ENCODE measurements at places on chromosomes 5 and 9.

- DNase-seq: no peak
These were observed 3.7 kb upstream of the DNAJC25 start for GRCh38 chr9:111627260-111627963.

GRCh38 chr9:94976077-94976476, 249.6 kb downstream of the AOPEP start:
- no peak for DNase-seq

GRCh38 chr5:55905251-55905650, 54.1 kb downstream of the IL31RA start:
- no peak for DNase-seq

DNA sequence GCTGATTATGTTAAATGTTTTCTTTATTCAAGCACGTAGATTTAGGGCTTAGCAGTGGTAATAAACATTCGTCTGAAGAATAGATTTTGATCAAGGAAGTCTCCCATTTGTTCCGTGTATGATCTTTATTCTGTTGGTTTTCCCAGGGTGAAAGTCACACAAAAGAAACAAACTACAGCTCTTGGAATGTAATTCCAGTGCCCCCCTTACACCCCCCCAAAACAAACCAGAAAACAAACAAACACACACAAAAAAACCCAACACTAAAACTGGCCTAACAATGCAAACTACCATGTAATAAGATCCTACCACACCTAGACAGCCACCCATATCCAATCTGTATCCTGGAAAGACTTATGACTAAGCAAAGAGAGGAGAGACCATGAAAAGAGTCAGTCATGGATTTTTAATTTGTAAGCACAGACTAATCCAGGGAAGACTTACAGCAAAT, 196.2 kb upstream of the ELL2 start:
- peak; percentile 58 for DNase-seq

DNA sequence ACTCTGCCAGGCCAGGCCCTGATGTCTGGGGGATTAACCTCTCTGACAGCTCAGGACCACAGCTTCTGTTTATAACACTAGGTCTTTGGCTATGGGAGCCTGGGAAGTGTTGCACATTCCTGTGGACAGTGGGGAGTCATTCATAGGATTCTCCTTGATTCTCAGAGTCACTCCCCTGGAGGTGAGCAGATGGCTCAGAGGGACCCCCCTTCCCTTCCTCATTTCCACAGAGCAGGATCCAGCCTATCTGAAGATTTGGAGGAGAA, 60.2 kb downstream of the NRG2 start:
- DNase-seq: no peak

GRCh38 chr9:131800843-131801242, 61.0 kb upstream of the RAPGEF1 start:
- DNase-seq: no peak

GRCh38 chr5:63573380-63573779, 388.9 kb downstream of the HTR1A start:
- no peak for DNase-seq

- no peak for DNase-seq
These were observed 28.9 kb upstream of the PDCD1LG2 start for GRCh38 chr9:5481322-5482040.

- peak; percentile 98 for DNase-seq
These were observed 169.2 kb upstream of the SLC30A5 start for GRCh38 chr5:68924481-68925145.

DNA sequence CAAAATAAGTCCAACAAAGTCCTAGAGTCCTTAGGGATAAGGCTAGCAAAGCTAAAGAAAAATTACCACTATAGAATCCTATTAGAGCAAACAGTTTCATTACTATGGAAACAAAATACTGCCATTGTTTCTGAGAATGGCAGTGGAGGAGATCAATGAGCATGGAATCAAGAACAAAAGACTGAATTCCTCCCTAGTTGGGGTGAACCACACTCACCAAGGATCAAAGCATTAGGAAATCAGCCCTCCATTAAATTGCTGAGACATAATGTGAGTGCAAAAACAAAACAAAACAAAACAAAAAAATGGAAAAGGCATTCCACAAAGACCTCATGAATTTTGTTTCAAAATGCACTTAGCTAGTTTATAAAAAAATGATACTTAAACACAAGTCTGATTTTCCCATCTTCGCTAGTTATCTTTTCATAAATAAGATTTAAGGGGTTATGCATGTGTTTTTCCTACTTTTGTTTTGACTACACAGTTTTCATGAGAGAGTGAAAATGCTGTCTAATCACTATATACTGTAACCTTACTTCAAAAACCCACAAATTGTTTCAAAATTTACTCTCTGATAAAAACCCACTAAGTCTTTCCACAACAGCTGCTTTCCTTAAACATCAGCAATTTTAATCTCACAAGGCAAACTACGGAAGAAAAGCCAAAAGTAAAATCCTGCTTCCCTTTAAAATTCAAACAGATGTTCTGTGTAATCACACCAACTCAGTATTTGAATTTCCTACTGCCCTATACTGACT, 9.7 kb downstream of the SERINC5 start:
- peak; percentile 42 for DNase-seq

DNA sequence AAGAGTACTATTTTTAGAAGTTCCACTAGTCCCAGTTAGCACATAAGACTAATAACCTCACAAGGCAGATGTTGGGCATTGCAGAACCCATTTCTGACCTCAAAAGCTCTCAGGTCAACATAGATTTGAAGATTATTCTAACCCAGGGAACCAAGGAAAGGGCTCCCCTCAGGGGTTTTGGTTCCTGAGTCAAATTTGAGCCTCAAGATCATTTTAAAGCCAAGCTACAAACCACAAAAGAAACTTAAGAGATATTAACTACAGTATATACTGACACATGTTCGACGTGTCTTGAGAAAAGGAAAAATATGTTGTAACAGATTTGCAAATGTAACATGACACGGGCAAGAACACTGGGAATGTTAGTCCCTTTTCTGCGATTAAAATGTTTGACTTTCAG, 88.6 kb downstream of the GNAQ start:
- no peak for DNase-seq

- peak; percentile 93 for DNase-seq
These were observed 32.9 kb downstream of the NDST1 start for GRCh38 chr5:150540615-150541396.

DNA sequence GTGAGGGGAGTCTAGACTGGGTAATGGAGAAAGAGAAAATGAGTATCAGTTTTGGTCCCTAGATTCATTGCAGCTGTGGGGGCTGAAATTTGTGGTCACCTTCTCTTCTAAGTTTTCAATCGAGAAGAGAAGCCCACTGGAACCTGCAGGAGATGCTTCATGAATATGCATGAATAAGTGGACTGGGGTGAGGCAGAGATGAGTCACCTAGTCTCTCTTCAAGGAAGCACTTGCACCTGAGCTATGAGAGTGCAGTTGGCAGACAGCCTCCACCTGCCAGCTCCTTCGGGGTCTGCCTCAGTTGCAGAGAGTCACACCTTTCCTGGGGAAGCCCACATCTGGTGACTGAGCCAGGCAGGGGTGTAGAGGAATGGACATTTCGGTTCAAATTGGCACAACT, 69.1 kb downstream of the ZNF366 start:
- DNase-seq: peak; percentile 62

DNA sequence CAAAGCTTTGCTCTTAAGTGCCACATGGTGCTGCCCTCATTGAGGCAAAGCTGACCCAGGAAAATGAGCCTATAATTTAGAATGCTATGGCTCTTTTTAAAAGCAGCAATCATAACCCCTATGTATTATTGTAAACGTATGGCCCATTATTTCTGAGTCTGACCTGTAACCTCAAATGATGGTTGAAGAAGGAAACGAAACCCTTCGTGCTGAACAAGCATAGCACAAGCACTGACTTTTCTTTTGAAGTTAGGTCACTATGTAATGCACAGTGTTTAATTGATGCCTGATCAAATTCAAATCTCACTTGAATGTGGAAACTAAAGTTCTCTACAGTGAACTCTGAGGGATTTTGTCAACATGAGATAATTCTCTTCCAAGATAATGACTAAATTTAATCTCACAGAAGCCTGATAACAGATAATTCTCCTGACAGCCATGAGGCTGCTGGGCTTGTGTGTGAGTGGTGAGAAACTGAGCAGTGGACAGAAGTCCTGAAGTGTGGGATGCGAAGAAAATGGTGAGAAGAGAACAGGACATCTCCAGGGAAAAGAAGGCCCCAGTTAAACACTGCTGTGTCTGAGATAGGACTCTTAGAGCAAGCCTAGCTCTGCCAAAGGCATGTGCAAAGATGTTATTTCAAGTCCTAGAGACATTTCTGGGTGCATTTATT, 226.9 kb downstream of the MAN2A1 start:
- DNase-seq: no peak

DNA sequence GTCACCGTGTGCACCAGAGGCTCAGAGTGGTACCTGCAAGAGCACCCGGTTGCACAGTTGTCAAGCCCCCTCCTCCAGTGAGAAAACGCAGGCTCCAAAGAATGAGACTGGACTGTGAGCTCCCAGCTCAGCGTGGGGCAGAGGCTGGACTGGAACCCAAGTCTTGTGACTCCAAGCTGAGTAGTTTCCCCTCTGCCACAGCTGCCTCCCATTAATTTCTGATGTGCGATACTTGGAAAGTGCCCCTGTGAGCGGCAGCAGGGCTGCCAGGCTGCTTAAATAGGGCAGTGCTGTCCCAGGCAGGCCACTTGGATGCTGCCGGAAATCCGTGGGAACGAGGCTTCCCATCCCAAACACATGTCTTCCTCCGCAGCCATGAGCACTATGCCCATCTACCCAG, 62.2 kb upstream of the ANGPTL2 start:
- no peak for DNase-seq

GRCh38 chr5:172716796-172717313, 54.1 kb downstream of the DUSP1 start:
- peak; percentile 52 for DNase-seq

- DNase-seq: no peak
These were observed 152.0 kb upstream of the LRRTM2 start for GRCh38 chr5:139027150-139027549.

GRCh38 chr5:16776611-16777251, 159.4 kb downstream of the MYO10 start:
- DNase-seq: no peak

DNA sequence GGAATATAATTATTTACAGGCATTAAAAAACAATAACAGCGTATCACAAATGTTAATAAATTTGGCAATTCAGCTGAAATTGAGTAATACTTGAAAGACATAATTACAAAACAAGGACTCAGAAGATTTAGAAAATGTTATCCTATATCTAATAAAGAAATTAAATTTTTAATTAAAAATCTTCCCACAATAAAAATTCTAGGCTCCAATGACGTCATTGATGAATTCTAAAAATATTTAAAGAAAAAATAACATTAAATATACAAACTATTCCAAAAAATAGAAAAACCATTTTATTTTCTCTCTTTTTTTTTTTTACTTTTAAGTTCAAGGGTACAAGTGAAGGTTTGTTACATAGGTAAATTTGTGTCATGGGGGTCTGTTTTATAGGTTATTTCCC, 161.5 kb downstream of the ADAMTS6 start:
- DNase-seq: no peak

DNA sequence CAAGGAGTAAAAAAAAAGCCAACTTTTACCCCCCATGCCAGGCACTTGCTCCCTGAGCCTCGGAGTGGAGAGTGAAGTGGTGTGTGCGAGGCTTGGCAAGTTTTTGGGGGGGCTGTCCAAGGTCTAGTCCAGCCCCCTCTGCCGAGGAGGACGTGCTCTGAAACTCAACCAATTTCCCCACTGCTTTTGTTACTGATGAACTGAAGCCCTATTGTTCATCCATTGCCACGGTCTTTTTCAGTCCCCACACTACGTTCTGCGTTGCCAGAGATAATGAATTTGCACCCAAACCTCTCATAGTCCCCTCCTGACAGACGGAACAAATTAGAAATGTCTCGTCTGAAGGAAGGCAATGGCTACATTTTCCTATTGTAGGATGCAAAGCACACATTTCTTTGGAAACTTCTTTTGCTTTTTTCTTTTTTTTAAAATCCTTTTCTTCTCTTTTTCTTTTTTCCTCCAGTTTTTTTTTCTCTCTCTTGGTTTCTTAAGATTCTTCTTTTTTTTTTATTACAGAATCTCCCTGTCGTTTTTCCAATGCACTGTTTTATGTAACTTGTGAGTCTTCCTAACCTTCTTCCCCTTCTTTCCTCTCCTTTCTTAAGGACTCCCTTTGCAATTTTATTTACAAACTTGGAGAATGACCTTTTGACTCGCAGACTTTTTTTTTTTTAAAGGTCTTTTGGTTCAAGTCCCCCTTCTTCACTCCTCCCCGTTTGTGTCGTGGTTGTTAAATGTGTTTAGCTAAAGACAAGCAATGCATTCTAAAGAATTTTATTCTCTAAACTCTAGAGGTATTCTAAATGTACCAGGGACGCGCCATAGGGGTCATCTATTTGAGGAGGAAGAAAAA, 209.5 kb downstream of the MEF2C start:
- DNase-seq: no peak

DNA sequence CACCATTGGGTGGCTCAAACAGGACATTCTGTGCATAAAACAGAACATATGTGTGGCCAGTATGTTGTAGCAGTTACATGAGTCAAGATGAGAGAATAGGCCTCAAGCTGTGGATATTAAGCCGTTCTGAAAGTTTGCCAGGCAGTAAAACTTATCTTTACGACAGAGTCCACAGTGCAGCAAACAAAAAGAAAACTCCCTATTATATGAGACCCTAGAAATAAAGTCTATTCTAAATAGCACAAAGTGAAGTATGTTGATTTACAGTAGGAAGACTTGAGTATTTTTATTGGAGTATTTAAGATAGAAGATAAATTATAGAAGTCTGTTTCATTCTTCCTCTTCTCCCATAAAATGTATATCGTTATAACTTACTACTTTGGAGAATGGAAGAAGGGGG, 271.5 kb downstream of the ADGRV1 start:
- no peak for DNase-seq

All from mammary epithelial cell (primary cell).